ENCODE measurements at places on chromosomes 12 and 14.

DNA sequence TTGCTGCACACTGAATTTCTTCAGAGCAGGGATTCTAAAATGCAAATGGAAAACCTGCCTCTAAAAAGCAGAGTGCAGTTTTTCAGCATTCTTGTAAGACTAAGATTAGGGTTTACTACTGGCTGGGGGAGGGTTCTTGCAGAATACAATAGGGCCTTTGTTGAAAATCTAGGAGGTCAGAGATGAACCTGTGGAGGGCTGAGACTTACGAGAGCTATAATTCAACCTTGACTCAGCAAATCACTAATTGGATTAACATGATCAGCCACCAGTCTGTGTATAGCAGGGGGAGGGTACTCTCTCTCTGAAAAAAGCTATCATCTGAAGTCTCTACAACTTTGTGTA is 92.6 kb upstream of the HIF1A start:
- no peak for DNase-seq

- DNase-seq, result no peak
Measured at GRCh38 chr12:8562310-8562709, 21.6 kb upstream of the CLEC4E start.

DNA sequence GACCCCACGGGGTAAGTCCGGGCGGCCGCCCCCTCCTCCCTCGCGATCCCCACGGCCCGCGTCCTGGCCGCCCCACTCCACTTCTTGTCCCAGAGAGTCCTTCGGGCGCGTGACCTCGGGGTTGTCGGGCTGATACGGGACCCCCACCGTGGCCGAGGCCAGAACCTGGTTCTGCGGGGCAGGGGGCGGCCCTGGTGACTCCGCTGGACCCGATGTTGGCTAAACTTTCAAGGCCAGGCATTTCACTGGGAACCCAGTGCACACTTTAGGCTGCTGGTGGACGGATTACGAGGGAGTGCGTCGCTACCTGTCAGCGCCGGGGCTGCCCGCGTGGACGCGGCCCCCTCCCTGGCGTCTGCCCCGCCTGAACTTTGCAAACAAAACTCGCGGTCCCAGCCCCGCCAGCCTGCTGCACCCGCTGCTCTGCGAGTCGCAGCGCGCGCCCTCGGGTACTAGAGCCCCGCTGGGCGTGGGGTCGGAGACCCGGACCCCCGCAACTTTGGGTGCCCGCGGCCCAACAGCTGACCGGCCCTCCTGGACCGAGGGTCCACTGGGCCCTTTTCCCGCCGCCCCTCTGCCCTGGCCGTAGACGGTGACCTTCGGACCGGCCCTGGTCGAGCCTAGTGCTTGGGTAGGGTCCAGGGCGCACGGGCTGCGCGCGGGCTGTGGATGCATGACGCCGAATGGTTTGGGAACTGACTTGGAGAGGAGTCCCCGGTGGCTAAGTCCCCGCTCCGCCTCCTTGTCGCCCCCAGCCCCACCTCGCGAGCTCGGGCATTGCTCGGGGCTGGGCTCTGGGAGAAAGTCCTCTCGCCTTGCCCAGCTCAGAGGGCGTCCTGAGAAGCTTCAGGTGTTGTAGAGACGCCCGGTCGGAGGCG is 624 bp downstream of the RIN3 start:
- DNase-seq, result no peak

GRCh38 chr12:128337431-128338170 is 70.6 kb downstream of the TMEM132C start:
- DNase-seq, result no peak

DNA sequence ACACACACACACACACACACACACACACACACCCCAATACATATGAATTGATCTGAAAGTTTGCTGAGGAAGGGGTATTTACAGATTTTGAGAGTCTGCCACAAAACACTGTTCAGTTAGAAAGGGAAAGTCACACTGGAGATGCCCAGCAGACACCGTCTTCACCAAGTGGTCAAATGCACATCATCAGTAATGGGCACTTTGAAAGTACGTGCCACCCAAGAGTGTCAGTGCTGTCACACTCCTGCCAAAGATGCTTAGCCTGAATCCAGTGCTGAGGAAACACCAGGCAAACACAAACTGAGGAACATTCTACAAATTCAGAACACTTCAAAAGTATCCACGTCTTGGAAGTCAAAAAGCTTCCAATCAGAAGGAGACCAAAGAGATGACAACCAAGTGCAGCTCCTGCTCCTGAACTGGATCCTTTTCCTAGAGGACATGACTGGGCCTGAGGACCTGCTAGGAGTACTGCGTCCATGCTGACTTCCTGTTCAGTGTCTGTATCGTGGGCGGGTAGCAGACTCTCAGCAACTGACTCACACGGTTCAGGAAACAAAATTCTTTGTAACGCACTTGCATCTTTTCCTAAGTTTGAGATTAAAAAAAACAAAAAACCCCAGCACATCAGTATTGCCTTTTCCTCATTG is 18.6 kb downstream of the PSMC1 start:
- no peak for DNase-seq

- no peak for DNase-seq
Measured at GRCh38 chr12:20548611-20549010, 146.5 kb upstream of the SLCO1C1 start.

DNA sequence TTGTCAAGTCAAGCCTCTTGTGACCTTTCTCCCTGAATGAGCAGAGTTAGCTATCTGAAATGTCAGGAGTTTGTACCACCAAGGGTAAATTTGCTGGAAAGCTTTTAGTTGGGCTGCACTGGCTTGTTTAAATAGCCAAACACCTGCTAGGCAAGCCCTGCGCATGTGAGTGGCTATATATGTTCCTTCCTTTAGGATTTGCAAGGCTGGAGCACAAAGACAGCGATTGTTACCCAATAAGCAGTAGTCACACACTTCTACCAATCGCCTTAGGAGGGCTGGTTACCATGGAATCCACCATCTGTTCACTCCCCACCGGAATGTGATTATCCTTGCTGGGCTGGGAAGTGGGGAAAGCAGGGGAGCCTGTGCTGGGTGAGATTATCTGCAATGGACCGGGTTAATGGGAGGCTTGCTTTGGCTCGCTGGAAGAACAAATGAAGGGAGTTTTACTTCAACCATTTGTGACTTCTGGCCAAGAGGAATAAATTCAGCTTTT is 102.5 kb downstream of the FGD4 start:
- no peak for DNase-seq

GRCh38 chr14:81345781-81346180 is 54.3 kb downstream of the STON2 start:
- no peak for DNase-seq

DNA sequence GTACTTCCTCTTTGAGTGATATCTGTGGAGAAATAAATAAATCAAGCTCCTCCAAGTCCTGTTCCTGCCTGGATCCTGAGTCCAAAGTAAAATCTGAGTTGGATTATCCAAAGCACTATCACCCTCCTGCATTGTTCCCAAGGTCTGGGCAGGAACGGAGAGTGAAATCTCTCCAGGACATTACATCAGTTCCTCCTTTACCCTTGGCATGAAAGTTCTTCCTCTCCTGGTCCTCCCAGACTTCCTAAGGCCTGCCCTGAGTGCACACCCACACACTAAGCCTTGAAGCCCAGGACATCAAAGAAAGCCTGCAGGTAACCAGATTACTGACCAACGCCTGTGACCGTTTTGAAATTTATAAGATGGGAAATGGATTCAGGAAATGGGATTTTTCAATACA is 206.8 kb upstream of the BCL2L14 start:
- DNase-seq, result no peak

GRCh38 chr12:124371366-124371765 is 76.5 kb downstream of the RFLNA start:
- no peak for DNase-seq

- DNase-seq, result no peak
Measured at GRCh38 chr12:78306236-78306635, 475.5 kb downstream of the NAV3 start.

DNA sequence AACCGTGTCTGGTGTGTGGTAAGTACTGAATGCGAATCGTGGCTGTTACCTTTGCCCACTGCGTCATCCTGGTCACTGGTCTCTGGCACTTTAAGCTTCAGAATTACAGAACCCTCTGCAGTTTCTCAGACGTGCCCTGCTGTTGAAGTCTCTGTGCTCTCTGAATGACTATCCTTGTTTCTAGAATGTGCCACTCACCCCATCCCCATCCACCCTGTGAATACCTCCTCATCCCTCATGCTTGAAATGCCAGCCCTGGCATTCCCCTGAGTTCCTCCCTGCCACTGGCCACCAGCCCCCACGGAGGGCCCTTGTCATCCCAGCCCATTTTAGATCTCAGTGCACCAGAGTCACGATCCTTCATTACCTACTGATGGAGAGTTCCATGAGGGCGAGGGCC is 21.3 kb downstream of the TPCN1 start:
- DNase-seq, result no peak

GRCh38 chr12:130764475-130765185 is 48.5 kb upstream of the RIMBP2 start:
- no peak for DNase-seq

DNA sequence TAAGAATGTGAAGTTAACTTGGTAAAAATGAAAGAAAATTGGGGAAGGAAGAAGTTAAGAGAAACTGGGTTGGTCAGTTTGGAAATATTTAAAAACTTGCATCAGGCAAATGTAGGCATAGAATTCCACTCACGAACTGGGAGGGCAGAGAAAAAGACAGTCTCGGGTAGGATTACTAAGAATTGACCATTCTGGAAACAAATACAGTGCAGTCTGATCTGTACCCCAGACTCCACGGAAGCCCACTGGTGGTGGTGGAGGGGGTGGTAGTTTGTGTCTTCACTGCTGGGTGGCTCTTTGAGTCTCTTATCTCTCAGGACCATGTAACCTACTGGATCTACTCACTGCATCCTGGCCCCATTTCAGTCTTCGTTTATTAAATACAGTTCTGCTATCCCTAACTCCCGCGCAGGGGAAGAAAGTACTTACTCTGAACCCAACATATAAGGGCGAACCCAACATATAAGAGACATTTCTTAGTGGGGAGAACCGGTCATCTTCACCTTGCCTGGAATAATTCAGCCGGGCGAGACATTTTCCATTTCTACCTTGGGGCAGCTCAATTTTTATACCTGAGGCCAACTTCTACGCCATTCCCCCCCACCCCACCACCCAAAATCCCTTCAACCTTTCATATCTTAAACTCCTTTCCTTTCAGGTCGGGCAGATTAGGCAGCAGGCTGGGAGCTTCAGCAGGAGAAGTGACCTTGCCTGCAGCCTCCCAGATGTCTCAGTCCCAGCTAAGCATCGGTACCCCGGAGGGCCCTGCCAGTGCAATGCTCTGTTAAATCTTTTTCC is 1.7 kb downstream of the SLC2A3 start:
- DNase-seq, result no peak

DNA sequence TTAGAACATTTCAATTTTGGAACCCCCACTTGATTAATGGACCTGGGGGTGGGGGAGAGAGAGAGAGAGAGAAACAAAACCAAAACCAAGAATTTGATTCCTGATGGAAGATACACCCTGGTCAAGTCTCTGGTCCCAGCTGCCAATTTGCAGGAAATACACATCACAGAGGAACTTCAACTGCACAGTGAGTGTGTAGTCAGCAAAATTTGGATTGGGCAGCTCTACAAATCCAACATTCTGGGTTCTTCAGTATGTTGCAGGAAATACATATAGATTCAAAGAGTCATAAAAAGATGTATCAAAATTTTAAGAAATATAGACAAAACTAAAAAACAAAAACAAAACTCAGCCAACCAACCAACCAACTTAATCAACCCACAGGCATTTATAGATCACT is 17.4 kb downstream of the DNAH10 start:
- no peak for DNase-seq

- DNase-seq, result no peak
Measured at GRCh38 chr14:95510804-95511203, 5.6 kb downstream of the SYNE3 start.

GRCh38 chr12:27705263-27705662 is 5.4 kb upstream of the MRPS35 start:
- no peak for DNase-seq

- no peak for DNase-seq
Measured at GRCh38 chr12:52255926-52256583, 18.4 kb upstream of the KRT86 start.

DNA sequence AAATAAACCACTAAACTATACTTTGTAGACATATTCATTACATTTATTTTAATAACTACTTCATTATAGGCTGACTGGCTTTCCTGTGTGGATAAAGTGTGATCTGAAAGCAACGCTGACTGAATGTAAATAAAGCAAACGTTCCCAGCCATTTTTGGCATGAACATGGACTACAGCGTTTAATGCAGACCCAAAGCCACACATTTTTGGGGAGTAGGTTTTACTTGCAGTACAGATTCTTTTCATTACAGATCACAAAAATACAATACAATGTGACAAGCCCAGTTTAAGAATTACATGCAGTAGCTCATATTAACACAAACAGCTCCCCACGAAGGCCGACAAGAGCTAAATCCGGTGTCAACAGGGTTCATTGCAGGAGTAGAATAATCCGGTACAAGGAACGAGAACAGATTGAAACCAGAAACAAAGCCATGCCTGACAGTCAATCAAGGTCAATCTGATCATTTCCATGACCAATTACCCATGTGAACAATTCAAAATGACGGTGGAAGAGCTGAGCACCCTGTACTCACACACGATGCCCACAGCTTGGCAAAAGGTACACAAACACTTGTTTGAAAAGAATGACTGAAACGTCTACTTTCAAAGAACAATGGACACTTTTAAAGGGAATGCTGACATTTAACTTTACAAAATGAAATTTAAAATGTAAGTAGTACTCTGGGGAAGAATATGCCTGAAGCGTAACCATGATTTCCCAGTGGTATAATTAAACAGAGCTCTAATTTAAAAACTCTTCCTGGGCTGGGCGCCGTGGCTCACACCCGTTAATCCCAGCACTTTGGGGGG is 5.3 kb downstream of the BAG5 start:
- no peak for DNase-seq

DNA sequence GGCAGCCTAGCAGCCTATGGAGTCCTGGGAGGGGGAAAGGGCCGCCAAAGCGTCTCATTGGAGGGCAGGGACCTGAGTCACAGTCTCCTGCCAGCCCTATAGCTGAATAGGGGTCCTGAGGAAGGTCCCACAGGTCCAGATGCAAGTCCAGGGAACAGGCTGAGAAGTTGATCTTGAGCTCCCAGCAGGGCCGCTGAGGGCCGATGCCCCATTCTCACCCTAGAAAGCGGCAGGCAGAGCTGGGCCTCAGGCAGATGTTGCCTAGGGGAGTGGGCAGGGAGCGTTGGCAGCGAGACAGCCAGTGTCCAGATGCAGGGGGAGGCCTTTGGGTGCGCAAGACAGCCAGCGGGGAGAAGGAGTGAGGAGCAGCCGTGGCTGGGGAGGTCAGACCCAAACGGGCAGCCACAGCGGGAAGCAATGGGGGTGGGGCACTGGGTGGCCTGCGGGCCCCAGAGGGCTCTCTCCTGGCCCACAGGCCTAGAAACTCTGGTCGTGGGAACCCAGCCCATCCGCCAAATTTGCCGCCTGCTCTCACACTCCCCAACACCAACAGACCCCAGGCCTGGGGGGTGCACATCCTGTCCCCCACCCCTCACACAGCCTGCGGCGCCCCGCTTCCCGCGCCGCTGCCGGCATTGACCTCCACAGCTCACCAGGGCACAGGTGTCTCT is 1.1 kb downstream of the HDAC7 start:
- no peak for DNase-seq
